ENCODE measurements at places on chromosomes 7 and 10.
A peak's percentile ranks its signal among the peaks of the same experiment; 100 is the strongest.

- no peak for DNase-seq
Observed at GRCh38 chr10:92999191-92999590, 61.4 kb upstream of the CYP26C1 start.

DNA sequence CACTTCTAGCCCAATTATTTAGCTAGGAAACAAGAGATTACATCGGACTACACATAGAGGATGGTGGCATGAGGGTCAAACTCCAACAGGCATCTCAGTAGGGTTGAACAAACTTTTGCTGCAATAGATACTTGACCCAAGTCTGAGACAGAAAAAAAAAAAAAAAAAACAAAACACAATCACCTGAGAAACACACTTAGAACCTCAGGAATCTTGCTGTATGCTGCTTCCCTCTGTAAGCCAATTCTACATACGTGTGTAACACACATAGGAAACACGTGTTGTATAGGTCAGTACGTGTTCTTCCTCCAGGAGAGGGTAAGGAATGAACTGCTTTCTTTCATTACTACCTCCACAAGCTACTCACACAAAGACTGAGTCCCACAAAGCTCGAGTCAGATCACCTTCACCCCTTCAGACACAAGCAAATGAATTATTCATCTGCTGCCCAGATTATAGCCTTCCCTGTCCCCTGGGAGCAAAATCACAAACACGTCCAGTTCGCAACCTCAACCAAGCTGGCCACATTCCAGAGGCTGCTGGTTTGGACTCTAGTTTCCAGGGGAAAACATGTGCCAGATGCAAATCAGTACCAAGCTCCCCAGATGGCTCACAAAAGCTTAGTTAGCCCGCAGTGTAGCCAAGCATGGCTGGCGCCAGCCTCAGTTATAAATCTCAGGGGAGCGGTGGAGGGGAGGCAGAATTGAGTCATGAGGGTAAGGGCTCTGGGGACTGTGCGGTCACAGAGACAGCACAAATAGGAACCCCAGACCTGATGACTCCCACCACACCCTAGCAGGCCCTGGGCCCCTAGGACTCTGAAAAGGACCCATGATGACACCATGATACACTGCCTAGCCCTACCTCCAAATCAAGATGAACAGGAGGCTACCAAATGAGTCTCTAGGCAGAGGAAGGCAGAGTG is 15.1 kb downstream of the PSAP start:
- DNase-seq, result peak; percentile 94

GRCh38 chr10:100174699-100175677 is 10.8 kb downstream of the ERLIN1 start:
- no peak for DNase-seq

- DNase-seq, result peak; percentile 69
Observed at GRCh38 chr7:7178906-7179305, 3.4 kb upstream of the C1GALT1 start.

DNA sequence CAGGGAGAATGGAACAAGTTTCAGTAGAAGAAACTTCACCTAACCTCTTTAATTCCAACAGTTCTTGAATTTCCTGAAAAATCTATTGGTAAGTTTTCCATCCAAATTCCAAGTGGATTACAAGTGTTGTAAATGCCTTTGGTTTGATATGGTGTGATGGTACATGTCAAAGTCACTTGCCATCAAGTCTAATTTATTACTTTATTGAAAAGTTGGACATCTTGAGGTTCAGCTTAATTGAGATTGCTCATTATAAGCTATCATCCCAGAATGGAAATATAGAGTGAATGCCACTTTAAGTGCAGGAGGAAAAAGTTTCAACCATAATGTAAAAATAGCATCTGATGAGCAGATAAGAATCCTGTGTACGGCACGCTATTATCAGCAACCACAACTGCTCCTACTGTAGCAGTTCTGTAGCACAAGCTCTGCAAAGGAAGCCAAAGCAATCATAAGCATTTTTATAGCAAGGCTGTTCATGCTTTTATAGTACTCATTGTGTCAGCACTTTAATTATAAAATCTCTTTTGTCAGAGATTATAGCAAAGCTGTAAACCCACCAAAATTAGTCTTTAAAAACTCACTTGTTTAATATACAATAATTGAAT is 991.8 kb upstream of the PHF14 start:
- DNase-seq, result peak; percentile 18

DNA sequence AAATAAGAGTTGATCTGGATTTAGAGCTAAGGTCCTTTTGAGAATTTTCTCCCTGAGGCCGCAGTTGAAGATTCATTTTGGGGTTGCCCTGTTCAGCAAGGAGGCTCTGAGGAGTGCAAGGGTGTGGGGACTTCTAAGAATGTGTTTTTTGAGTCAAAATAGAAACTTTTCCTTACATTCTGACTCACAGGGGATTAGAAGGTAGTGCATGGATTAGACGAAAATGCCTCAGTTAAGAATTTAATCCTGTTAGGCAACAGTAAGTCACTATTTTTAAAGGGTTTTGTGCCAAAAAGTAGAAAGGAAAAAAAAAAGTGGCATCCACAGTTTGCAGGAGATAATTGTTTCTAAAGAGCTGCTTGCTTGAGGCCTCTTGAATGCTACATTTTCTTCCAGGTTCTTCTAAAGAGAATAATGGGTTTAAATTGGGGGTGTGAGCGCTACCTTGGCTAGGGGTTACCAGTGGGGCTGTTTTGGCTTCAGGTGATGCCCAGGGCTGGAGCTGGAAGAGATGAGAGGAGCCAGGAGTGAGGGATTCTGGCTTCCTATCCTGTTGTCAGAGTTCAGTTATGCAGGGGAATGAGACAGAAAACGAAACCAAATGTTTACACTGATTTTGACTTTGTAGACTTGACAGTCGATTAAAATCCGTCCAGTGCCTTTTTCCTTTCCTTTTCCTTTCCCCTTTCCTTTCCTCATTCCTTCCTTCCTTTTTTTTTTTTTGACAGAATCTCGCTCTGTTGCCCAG is 52.9 kb downstream of the BAMBI start:
- DNase-seq, result peak; percentile 95

DNA sequence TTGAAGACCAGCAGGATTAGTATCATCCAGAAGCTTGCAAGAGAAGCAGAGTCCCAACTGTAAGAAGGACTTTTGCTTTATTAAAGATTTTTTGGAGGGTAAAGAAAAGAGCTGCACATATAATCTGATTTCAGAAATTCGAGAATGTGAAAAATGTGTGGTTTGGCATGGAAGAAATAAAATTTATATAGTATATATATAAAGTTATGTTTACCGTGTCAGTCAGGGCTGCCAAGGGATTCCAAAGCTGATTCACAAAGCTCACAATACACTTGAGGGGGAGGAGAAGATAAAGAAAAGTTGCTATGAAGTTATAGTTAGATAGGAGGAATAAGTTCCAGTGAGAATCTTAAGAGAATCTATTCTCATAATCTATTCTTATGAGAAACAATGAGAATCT is 231.8 kb upstream of the CACNA2D1 start:
- DNase-seq, result peak; percentile 46

Measured in retinal pigment epithelial cell (primary cell).